Bronchus fibroblast of lung (primary cell): ENCODE measurements at places on chromosomes 2 and 18. TPM values are rescaled to one million over a fixed set of nuclear protein-coding genes. Genes with fewer than 3 reads are reported as not detected.

SERPINB10 gene
- 1.7 TPM in 1 of 2 replicates, not detected in the other for total RNA-seq

LRRC30 gene
- not detected in 2 replicates for total RNA-seq

GNLY gene
- not detected in 2 replicates for total RNA-seq

RAX gene
- not detected in 2 replicates for total RNA-seq

GAREM1 gene
- total RNA-seq: 2.2 and 3.0 TPM in 2 replicates

CNPPD1 gene
- total RNA-seq: 25.0 and 25.4 TPM in 2 replicates

IKZF2 gene
- 5.0 and 5.9 TPM in 2 replicates for total RNA-seq

CAVIN2 gene
- total RNA-seq: 28.5 and 31.9 TPM in 2 replicates

STARD6 gene
- 0.15 and 0.34 TPM in 2 replicates for total RNA-seq

COLEC11 gene
- 0.50 and 0.59 TPM in 2 replicates for total RNA-seq

ICA1L gene
- 3.1 and 5.5 TPM in 2 replicates for total RNA-seq

PAX3 gene
- total RNA-seq: not detected in 2 replicates

PPP4R1 gene
- total RNA-seq: 53.2 and 53.6 TPM in 2 replicates

FHOD3 gene
- 1.9 and 2.9 TPM in 2 replicates for total RNA-seq

CD8B2 gene
- not detected in 2 replicates for total RNA-seq

FABP1 gene
- not detected in 2 replicates for total RNA-seq

EPB41L5 gene
- total RNA-seq: 5.5 and 6.9 TPM in 2 replicates

AGXT gene
- 0.15 TPM in 1 of 2 replicates, not detected in the other for total RNA-seq

STAT4 gene
- under 0.01 and 0.15 TPM in 2 replicates for total RNA-seq

TUBB8B gene
- not detected in 2 replicates for total RNA-seq

B4GALT6 gene
- 1.8 and 3.0 TPM in 2 replicates for total RNA-seq

LHCGR gene
- total RNA-seq: not detected in 2 replicates

FBLN7 gene
- 1.0 and 2.0 TPM in 2 replicates for total RNA-seq

B3GNT7 gene
- 0.15 and 0.50 TPM in 2 replicates for total RNA-seq

CYTIP gene
- total RNA-seq: not detected in 2 replicates

SULT1C4 gene
- 0.15 and 0.50 TPM in 2 replicates for total RNA-seq

SCN3A gene
- total RNA-seq: 0.15 and 0.17 TPM in 2 replicates

CCDC150 gene
- 1.6 and 4.4 TPM in 2 replicates for total RNA-seq

CCBE1 gene
- total RNA-seq: 52.3 and 55.1 TPM in 2 replicates

DYNC2LI1 gene
- 11.4 and 17.8 TPM in 2 replicates for total RNA-seq

CDH7 gene
- not detected in 2 replicates for total RNA-seq

IHH gene
- total RNA-seq: not detected in 2 replicates

MROH2A gene
- total RNA-seq: not detected in 2 replicates

UPP2 gene
- not detected in 2 replicates for total RNA-seq

CTAGE1 gene
- not detected in 2 replicates for total RNA-seq

PSD4 gene
- total RNA-seq: 8.4 and 8.8 TPM in 2 replicates

ANKRD30B gene
- total RNA-seq: under 0.01 TPM in 1 of 2 replicates, not detected in the other

LOXHD1 gene
- not detected in 2 replicates for total RNA-seq

PDE11A gene
- total RNA-seq: not detected in 2 replicates

REG3A gene
- total RNA-seq: not detected in 2 replicates

SRD5A2 gene
- not detected in 2 replicates for total RNA-seq

CNNM3 gene
- 3.7 and 3.9 TPM in 2 replicates for total RNA-seq

GALNT5 gene
- total RNA-seq: 9.5 and 11.1 TPM in 2 replicates

ARL4C gene
- 4.0 and 5.2 TPM in 2 replicates for total RNA-seq

SERPINB13 gene
- not detected in 2 replicates for total RNA-seq

ALLC gene
- total RNA-seq: not detected in 2 replicates

IMMT gene
- total RNA-seq: 81.5 and 85.0 TPM in 2 replicates

NCOA1 gene
- total RNA-seq: 4.0 and 4.5 TPM in 2 replicates

TAF1B gene
- total RNA-seq: 5.4 and 10.3 TPM in 2 replicates

HAAO gene
- 3.9 and 4.2 TPM in 2 replicates for total RNA-seq

GPR45 gene
- not detected in 2 replicates for total RNA-seq

MALL gene
- 6.7 and 9.8 TPM in 2 replicates for total RNA-seq

FAP gene
- 33.3 and 40.7 TPM in 2 replicates for total RNA-seq

LYPD1 gene
- total RNA-seq: 0.34 and 1.2 TPM in 2 replicates

MDH1B gene
- 0.34 and 0.45 TPM in 2 replicates for total RNA-seq

SERPINB12 gene
- not detected in 2 replicates for total RNA-seq

IL36RN gene
- not detected in 2 replicates for total RNA-seq
